ENCODE measurements at places on chromosomes 12 and 14.

DNA sequence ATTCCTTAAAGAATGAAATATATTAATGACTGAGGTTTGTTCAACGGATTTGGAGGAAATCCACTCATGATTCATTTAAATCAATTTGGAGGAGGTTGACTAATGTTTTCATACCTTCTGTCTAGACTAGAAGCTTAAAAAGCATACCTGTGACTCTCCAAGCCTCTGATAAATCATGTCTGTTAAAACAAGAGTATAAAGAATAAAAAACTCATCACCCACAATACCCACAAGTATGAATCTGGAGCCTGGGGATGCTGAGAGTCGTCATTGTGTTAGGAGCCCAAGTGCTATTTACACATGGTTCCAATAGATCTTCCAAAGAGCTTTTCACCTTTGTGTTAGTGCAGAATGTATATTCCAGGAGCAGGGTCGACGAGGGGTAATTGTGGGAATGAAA is 86.8 kb upstream of the ADAMTS20 start:
- DNase-seq: no peak

DNA sequence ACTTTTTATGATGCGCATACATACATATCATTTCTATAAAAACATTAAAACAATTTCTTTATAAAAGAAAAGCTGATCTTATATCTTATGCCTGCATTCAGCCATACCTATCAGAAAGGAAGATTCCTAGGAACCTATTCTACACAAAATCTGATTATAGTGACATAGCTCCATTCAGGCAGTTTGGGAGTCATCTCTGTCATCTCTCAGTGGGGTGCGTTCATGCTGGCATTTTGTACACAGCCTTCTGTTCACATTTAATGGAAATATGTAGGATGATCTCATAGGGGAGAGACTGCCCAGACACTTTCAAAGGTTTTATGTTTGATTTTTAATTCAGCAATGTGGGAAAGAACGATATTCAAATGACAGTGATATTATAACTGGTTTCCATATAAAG is 52.9 kb downstream of the ATL1 start:
- no peak for DNase-seq

GRCh38 chr12:64566831-64567517 is 43.3 kb upstream of the RASSF3 start:
- DNase-seq: no peak

- no peak for DNase-seq
These were observed 28.5 kb downstream of the PRIMA1 start for GRCh38 chr14:93759719-93760307.

- no peak for DNase-seq
These were observed 343 bp upstream of the NOVA1 start for GRCh38 chr14:26598081-26598671.

DNA sequence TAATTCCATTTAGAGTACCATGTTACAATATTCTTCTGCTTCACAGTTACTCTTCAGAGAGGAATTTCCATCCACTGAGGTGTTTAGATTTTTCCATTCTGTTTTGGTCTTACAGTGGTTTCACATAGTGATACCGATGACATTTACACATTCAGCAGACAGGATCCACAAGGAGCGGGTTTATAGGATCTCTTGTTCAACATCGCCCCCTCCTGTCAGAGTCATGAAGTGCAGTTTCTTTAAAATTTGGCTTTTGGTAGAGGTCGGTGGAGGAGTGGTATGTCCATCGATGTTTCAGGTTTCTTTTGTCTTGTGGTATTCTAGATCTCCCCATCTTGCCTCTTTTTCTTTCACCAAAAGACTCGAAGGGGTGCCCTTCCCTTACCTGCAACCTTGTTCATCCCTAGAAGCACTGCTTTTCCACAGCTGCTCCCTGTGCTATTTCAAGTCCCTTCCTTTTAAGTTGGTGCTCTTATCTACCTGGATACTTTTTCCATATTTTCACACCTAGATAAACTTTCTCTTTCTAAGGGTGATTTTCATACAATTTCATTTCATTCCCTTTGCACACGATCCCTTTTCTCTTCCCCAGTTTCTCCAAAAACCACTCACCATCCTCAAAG is 181.3 kb downstream of the ITPR2 start:
- peak; percentile 25 for DNase-seq

DNA sequence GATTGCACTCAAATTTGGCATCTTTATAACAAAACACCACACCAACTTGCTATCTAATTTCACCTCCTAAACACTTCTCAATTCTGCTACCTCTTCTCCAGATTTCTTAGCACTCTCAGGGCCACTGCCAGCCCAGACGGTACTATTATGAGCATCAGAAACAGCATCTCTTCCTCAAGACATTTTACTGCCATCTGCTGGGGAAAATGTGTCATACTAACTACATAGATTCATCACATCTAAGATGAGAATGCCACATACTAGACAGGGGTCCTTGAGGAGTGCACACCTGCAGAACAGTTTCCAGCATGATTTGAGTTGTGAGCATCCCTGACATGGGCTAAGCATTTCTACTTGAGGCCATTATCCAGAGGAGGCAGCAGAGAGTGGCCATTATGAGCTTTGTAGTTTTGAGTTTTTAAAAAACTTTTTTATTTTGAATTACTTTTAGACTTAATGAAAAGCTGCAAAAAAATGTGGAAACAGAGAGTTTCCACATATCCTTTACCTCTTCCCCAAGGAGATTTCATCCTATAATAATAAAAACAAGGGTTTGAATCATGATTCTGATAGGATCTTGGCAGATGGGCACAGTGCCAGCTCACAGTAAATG is 15.1 kb upstream of the GRIP1 start:
- DNase-seq: peak; percentile 71

DNA sequence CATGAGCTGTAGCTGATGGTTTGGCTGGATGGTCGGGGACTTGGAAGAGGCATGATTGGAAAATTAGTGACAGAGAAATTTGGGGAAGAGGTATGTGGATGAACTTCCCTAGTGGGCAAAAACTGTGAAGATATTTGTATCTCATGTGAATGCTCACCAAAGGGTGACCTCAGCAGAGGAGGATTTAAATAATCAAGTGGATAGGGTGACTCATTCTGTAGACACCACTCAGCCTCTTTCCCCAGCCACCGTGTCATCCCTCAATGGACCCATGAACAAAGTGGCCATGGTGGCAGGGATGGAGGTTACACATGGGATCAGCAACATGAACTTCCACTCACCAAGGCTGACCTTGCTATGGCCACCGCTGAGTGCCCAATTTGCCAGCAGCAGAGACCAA is 60.8 kb upstream of the KRAS start:
- no peak for DNase-seq

GRCh38 chr12:51217968-51218606 is at the start of gene POU6F1:
Gene POU6F1, minus strand, starts transcription at chr12:51218062. Its CDS starts 11,226 bp downstream, at chr12:51206836.
- DNase-seq: peak; percentile 87

- DNase-seq: no peak
These were observed 201.2 kb downstream of the DPF3 start for GRCh38 chr14:72692696-72693095.

- DNase-seq: no peak
These were observed 10.2 kb upstream of the NFE2 start for GRCh38 chr12:54311051-54311450.

DNA sequence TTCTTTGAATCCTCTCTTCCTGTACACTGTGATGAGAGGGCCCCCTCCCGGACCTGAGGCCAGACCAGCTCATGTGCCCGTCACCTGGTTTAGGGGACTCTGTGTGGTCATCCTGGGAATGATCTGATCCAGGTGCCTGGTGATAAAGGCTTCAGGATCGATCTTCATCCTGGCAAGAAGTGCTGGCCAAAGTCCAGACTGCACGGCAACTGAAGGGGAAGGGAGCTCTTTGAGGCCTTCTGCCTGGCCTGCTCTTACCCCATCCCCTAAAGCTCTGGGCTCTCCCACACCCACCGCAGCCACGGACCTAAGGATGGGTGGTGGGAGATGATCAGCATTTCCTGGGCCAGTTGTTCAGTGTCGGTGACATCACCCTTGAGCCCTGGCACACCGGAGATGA is 31.8 kb downstream of the GCN1 start:
- no peak for DNase-seq

DNA sequence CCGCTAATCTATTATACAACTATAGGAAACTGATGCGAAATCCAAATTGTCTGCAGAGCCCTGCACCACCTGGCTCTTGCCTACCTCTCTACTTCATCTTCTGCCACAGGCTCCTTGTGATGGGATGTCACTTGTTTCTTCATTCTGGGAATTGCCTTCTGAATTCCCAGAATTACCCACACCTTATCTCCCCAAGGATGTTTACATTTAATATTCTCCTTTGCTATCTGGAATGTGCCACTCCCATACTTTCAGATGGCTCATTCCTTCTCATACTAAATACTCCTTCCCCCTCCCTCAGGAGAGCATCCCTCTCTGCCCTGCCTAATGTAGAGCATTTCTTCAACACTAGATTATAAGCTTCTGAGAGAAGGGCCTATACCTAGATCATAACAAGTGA is 573.1 kb downstream of the GALC start:
- no peak for DNase-seq

GRCh38 chr14:64637735-64638473 is 66.3 kb upstream of the PLEKHG3 start:
- DNase-seq: no peak

DNA sequence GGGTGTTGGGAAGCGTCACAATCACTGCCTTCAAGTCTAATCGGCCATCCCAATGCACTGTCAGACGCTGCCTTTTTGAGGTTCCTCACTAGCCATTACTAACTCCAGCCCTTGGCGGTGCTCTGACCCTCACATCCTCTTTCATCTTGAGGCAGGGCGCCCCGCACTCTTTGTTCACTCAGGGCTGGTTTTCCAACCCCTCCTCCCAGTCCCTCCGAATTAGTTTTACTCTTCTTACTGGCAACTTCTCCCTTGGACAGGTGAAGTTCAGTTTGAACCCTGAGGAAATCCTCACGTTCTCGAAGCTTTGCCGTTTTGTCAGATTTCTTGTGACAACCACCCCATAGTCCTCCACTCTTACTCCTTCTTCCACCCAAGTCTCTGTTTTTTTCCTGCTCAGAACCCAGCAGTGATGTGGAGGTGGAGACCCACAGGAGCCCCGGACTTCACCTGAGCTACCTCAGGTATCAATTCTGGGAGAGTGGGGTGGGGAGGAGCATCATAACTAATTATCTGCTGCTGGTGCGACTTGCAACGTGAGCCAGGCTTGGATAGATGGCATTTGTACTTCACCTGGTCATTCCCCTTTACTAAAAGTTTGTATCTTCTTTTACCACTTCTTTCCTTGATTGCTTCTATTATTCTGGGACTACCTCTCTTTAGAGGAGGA is 757 bp downstream of the ZC3H10 start:
- DNase-seq: no peak

GRCh38 chr14:88507208-88507607 is 47.6 kb downstream of the PTPN21 start:
- DNase-seq: no peak

- no peak for DNase-seq
These were observed 193.9 kb downstream of the C12orf42 start for GRCh38 chr12:103301642-103302591.

- no peak for DNase-seq
These were observed 63.2 kb upstream of the INSM2 start for GRCh38 chr14:35470755-35471154.

- no peak for DNase-seq
These were observed 36.2 kb downstream of the FGD6 start for GRCh38 chr12:95181103-95181502.

- no peak for DNase-seq
These were observed 230.2 kb downstream of the SLC41A2 start for GRCh38 chr12:104727726-104728465.

GRCh38 chr12:110224379-110225304 is 56.4 kb upstream of the ATP2A2 start:
- peak; percentile 45 for DNase-seq

DNA sequence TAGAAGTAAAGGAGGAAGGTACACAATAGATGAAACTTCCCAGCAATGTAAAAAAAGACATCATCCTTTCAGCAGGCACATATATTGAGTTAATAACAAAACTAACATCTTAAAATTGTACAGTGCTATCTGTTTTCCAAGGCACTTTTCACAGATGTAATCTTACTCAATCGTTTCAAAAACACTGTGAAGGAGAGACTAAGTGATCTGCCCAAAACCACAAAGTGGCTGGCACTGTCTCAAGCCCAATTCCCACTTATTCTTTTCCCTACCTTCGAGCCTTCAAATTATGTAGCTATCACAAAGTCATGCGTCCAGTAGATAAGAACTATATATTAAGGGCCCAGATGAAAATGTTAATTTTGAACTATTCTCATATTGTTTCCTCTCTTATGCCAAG is 193.6 kb upstream of the RASSF8 start:
- no peak for DNase-seq

DNA sequence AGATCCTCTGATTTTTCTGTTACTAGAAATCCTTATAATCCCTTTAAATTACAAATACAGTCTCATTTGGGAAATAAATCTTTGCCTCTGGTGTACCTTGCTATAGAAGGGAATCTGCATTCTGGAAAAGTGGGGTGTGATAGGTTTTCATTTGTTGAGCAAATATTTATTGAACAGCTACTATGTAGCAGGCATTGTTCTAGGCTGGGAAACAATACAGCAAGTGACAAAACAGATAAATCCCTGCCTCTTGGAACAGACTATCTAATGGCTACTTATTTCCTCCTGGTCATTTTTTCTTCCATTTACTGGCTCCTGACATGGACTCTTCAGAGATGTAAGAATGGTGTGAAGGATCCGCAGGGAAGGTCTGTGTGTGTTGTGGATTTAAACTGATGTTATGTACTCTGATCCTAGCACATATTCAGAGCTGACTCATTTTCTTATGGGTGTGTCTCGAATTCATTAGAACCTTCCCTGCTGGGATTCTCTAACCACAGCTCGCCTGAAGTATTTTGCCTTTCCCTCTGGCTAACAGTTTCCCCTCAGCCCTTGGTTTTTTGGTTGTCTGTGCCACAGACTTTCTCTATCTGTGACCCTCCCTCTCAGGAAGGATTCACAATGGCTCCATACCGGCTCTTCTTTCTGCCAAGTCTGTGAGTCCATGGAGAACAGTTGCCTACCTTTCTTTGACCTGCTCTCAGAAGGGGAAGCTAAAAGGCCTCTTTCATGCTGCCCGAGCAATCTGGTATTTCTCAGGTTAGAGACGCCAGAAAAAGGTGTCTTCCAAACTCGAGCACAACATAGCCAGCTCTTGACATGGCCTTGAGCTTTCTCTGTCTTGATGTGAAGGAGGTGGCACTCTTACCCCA is 53.7 kb downstream of the TMTC2 start:
- peak; percentile 89 for DNase-seq

- no peak for DNase-seq
These were observed 52.5 kb downstream of the FGD4 start for GRCh38 chr12:32451816-32452215.

GRCh38 chr14:39665075-39665475 is 232.8 kb upstream of the FBXO33 start:
- no peak for DNase-seq

DNA sequence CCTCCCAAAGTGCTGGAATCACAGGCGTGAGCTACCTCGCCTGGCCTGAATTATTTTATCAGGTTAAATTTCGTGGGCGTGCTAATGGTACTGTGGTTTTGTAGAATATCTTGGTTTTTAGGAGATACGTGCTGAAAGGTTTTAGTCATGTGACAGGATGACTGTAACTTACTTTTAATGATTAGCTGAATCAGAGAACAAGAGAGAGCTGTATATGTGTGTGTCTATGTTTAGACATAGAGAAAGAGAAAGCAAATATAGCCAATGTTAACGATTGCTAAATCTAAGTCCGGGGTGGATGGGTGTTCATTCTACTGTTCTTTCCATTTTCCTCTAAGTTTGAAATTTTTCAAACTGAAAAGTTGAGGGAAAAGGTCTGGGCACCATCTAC is 9.2 kb upstream of the PNMA1 start:
- no peak for DNase-seq

GRCh38 chr12:83067981-83068380 is 381.3 kb downstream of the TMTC2 start:
- DNase-seq: no peak

GRCh38 chr14:91219517-91220389 is 24.8 kb downstream of the GPR68 start:
- no peak for DNase-seq

Data from LoVo (cell line).